ENCODE measurements at places on chromosomes 3 and 15.

- DNase-seq: no peak
These were observed 121.5 kb downstream of the PTPRG start for GRCh38 chr3:61682671-61683548.

DNA sequence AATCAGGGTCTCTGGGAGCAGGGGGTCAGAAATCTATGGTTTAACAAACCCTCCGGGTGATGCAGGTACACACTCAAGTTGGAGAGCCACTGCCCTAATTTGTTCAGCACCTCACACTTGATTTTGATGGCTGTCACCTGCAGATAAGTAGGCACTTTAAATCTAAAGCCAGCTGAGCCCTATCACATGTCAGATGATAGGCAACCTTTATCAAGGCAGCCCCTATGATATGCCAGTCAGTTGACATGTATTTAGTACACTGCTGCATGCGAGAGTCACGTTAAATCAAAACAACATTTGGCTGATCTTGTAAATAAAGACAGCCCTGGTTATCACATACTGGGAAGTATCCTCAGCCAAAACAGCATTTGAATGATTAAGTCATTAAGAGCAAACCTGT, 104.4 kb upstream of the MCTP2 start:
- no peak for DNase-seq

GRCh38 chr3:100561459-100562158, 47.8 kb upstream of the ADGRG7 start:
- DNase-seq: no peak

- DNase-seq: no peak
These were observed 32.7 kb downstream of the MME start for GRCh38 chr3:155112661-155113389.
